Left colon (tissue), 2 donors: ENCODE measurements at places on chromosomes 2 and 18. TPM values are rescaled to one million over a fixed set of nuclear protein-coding genes. Genes with fewer than 3 reads are reported as not detected.

AQP12B gene
- 0.85 TPM for total RNA-seq

TMEM17 gene
- total RNA-seq = 0.84 TPM

TRPM8 gene
- total RNA-seq = not detected

EVA1A gene
- 0.87 TPM for total RNA-seq

RGPD3 gene
- total RNA-seq = 0.24 TPM

NYAP2 gene
- not detected for total RNA-seq

ECEL1 gene
- total RNA-seq = not detected

SIX2 gene
- total RNA-seq = not detected
